ENCODE measurements at places on chromosomes 6 and 20.

DNA sequence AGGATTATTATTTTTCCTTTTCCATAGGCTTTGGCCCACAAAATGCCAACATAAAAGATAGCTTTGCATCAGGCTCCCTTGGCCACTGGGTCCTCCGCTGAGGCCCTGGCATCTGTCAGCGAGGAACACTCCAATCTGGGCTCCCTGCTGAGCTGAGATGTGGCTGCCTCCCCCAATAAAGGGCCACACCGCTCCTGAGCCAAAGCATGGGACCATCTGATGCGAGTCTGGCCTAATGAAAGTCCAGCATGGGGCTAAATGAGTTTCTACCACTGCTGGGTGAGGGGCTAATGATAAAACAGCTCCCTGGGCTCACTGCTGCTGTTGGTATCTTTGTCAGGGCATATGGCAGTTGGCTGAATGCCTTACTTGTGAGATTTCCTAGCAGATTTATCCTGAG, 817.5 kb upstream of the SLC35B3 start:
- no peak for DNase-seq

DNA sequence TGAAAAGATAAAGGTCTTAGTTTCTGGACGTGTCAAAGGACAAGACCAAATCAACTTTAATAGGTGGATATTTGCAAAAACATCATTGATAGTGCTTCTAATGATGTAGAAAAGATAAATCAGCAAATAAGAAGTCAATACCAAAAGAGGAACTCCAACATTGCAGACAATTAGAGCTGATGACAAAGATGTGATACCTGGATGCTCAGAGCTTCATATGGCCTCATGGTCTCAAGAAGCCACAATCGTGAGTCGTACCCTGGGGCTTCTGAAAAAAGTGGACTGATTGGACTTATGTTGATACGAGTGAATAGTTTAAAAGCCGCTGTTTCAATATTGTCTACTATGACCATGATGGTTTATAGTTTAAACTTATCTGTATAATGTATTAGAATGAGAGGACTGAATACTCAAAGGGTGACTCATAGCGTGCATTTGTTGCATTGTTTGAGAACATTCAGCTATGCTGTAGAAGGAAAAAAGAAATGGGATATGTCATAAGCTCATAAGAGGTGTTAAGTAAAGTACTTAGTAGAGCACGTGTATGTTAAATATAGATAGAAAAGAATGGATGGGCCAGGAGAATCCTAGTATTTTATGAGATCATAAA, 54.6 kb upstream of the RIPOR2 start:
- DNase-seq = no peak

DNA sequence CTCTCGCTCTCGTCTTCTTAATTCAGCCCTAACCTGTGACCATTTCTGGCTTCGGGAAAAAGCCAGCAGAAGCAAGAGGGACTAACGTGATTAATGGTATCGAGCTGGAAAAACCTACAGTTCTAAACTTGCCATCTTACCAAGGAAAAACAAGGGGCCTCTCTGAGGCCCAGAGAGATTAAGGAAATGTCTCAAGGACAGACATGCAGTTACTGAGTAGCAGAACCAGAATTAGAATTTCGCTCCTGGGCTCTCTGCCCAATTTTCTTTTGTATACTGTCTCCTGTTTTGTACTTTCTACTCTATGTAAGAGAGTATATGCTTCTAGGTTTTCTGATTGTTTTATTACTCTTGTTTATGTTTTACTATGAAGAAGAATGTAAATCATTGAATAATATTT, 67.8 kb upstream of the LTV1 start:
- DNase-seq = no peak

GRCh38 chr6:21200134-21200870, 393.2 kb upstream of the SOX4 start:
- no peak for DNase-seq

GRCh38 chr20:32012159-32012688, 2.0 kb downstream of the CCM2L start:
- DNase-seq = no peak

DNA sequence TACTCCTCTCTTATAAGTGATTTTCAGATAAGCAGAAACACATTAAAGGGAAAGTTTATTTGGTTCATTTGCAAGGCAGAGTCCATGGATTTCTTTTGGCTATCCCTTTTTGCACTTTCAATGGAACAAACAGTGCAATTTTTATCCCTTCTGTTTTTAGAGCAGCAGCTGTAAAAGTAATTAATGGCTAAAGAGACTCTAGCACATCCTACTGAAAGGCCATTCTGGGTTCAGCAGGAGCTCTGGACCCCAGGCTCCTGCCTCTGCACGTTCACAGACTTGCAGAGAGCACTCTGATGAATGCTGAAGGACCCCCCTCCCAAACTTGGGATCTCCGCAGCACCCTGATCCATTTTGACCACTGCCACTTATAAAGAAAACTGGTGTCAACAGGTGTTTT, 40.3 kb upstream of the PDE7B start:
- DNase-seq = no peak

- DNase-seq = no peak
Observed at GRCh38 chr20:35503841-35504561, 25.5 kb downstream of the C20orf173 start.

GRCh38 chr6:31007694-31008093, 2.6 kb upstream of the MUC22 start:
- no peak for DNase-seq

DNA sequence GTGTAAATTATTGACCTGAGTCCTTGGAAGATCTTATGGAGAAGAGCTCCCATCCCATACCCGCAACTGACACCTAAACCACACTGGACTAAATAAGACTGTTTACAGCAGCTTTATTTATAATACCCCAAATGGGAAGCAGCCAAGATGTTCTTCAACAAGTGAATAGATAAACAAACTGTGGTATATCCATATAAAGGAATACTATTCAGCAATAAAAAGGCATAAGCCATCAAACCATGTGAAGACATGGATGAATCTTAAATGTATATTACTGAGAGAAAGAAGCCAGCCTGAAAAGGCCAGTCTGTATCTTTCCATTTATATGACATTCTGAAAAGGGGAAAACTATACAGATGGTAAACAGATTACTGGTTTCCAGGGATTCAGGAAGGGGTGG, 212.7 kb downstream of the TPBG start:
- DNase-seq = no peak

DNA sequence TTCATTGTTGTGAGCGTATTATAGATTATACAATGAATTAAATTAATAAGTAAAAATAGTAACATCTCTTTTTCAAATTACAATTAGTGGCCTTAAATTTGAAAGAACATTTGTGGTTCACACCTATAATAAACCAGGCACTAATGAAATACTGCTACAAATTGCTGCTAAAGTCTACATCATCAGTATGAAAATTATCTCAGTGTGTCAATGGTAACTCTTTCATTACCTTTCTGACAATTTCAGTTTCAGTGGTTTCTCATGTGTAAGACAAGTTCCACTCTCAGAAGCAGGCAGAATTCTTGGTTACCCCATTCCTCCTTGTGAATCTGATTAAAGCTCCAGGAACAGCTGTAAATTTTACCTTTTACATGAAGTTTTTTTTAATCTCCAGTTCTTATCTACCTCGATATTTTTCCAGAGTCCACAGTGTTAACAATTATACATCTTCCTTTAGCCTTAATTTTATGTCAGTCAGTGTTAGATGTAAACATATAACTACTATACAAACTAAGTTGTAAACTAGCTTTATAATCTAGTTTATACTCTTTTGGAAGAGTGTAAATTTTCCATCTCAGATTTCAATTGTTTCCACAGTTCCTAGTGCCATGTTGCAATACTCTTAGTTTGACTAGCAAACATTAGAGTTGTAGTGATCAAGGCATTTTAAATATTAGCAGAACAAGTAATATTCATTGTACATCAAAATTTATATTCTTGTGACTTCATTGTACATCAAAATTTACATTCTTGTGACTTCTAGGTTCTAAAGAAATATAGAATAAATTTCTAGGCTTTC, 1038.4 kb downstream of the EPHA7 start:
- DNase-seq = no peak

DNA sequence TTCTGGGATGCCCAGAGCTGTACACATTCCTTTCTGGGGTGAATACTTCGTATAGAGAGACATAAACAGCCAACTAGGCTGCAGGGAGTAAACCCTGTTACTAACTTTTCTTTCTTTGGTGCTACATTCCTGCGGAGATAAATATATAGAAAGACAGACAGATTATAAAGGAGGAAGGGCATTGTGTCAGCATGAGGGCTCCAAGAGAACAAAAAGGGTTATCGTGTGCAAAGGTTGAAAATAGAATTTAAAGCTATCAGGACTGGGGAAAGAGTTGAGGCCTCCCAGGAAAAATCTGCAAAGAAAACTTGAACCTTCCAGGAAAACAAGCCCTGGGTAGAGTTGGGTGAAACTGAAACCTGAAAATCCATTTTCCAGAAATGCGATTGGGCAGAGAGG, 68.0 kb downstream of the TMEM170B start:
- no peak for DNase-seq

DNA sequence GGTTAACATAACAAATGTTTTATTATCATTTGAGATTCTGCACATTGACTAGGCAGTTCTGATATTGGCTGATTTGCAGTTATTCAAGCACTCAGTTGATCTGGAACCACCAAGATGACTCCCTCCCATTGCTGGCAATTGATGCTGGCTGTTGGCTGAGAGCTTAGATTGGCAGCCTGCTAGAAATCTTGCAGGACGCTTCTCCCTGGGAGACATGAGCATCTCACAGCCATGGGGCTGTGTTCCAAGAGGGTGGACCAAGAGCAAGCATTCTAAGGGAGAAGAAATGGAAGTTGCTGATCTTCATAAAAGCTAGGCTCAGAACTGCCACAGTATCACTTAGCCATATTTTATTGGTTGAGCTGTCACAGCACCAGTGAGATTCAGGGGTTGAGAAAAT, 233.4 kb upstream of the ID4 start:
- no peak for DNase-seq

GRCh38 chr6:89984926-89985750, 90.9 kb downstream of the GJA10 start:
- no peak for DNase-seq

GRCh38 chr20:16415071-16416053, 157.9 kb downstream of the KIF16B start:
- no peak for DNase-seq

DNA sequence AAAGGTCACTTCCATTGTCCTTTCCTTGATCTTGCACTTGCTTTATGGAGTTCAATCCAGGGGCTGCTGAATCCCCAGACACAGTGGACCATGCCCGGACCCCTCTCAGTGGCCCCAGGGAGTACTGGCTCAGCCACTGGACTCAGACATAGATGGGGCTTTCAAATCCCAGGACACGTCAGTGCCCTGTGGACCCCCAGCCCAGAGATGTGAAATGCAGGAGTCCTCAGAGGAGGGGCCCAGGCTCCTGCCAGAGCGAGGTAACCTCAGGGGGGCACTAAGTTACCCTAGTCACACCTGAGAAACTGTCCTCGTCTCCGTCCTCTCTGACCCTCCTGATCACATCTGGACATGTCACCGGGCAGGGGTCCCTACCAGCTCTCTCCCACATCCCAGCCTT, 18.7 kb upstream of the APMAP start:
- no peak for DNase-seq

GRCh38 chr20:61360296-61360695, 108.2 kb downstream of the CDH4 start:
- DNase-seq = no peak

- DNase-seq = no peak
Observed at GRCh38 chr6:117992856-117993255, 85.8 kb downstream of the SLC35F1 start.

DNA sequence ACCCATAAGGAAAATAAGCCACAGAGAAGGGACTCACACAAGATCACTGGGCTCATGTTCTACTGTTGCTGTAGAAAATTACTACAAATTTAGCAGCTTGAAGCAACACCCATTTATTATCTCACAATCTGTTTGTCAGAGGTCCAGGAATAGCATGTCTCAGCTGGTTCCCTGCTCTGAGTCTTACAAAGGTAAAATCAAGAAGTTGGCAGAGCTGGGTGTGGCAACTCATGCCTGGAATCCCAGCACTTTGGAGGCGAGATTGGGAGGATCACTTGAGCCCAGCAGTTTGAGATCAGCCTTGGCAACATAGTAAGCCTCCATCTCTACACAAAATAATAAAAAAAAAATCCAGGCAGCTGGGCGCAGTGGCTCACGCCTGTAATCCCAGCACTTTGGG, 28.5 kb upstream of the ZNF831 start:
- DNase-seq = no peak

- no peak for DNase-seq
Observed at GRCh38 chr20:44099832-44100231, 87.2 kb downstream of the JPH2 start.

Data from stimulated activated CD4-positive, alpha-beta T cell treated with anti-CD3 and anti-CD28 coated beads, Interleukin-12 subunit alpha, Interleukin-12 subunit beta, amount 100 ng/mL, for 4 hours (primary cell).